ENCODE measurements at places on chromosomes 3 and 15.

DNA sequence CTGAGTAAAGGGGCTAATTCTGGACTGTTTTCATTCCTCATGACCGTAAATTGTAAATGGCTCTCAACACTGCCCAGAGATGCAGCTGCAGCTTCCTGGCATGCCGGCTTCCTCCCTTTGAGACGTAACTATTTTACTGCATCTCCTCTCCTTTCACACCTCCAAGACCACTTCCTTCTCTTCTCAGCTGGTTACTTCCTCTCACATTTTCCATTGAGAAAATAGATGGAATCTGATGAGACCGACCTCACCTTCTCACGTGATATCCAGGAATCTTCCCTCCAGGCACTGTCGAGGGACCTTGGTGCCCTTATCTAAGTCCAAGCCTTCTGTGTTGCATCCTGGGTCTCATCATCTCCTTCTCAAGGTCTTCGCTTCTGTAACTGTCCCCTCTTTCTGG, 12.7 kb downstream of the LYSMD4 start:
- no peak for DNase-seq

- DNase-seq = no peak
Observed at GRCh38 chr3:128499724-128500275, 6.8 kb upstream of the GATA2 start.

GRCh38 chr3:59430341-59430740, 380.5 kb upstream of the CFAP20DC start:
- DNase-seq = no peak

- no peak for DNase-seq
Observed at GRCh38 chr3:77825001-77825827, 785.3 kb downstream of the ROBO2 start.

GRCh38 chr3:169552533-169552932, 111.0 kb downstream of the MECOM start:
- no peak for DNase-seq

GRCh38 chr3:186592682-186593081, 20.2 kb upstream of the AHSG start:
- no peak for DNase-seq

DNA sequence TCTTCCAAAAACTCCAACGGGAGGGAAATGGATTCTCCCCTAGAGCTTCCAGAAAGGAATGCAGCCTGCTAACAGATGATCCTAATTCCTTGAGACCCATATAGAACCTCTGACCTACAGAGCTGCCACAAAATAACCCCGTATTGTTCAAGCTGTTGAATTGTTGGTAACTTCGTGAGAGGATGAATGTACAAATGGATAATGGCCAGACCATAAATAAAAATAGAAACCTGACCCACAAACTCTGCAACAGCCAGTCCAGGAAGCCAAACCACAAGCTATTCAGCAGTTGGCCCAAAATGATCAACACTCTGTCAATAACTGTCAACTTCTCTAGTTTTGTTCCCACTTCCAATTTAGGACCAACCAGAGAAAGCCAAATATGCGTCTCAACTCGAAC, 414.0 kb upstream of the ZNF717 start:
- DNase-seq = no peak

DNA sequence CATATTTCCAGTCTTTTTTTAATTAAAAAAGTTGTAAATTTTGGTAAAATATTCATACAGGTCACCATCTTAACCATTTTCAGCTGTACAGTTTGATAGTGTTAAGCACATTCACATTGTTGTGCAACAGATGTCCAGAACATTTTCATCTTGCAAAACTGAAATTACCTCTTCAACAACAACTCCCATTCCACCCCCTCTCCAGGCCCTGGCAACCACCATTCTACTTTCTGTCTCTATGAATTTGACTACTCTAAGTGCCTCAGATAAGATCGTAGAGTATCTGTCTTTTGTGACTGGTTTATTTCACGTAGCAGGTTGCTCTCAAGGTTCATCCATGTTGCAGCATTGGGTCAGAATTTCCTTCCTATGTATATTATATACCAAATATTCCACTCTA, 76.0 kb downstream of the SLCO3A1 start:
- DNase-seq = no peak

DNA sequence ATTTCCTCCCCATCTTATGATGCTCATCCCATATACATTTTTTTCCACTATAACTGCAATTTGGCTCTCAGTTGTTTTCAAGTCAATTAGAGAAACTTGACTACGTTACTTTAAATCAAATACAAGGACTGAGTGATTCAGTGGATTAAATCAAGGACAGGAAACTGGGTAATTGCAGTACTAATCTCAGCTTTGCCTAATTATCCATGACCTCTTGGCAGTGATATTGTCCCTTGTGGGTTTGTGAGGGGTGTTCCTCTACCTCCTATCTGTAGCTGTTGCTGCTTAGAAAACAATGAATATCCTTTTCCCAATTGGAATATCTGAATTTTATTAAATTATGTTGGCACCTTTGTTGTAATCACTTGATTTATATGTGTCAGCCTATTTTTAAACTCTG, 79.4 kb downstream of the ZPLD1 start:
- DNase-seq = no peak

DNA sequence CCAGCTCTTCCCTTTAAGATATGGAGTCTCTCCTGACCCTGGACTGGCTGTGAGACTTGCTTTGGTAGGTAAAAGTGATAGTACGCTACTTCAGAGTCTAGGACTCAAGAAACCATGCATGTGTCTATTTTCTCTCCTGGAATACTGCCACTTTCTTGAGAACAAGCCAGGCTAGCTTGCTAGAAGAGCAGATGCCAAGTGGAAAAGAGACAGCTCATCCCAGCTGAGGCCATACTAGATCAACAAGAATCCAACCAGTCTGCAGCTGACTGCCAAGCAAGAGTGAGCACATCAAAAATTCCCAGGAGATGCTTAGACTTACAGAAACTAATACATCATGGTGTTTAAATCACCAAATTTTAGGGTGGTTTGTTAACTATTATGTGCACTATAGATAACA, 208.3 kb upstream of the RBMS3 start:
- no peak for DNase-seq

GRCh38 chr15:77013776-77014131, 18.8 kb downstream of the PSTPIP1 start:
- peak; percentile 82 for DNase-seq
